ENCODE measurements at places on chromosomes 5 and 9.

DNA sequence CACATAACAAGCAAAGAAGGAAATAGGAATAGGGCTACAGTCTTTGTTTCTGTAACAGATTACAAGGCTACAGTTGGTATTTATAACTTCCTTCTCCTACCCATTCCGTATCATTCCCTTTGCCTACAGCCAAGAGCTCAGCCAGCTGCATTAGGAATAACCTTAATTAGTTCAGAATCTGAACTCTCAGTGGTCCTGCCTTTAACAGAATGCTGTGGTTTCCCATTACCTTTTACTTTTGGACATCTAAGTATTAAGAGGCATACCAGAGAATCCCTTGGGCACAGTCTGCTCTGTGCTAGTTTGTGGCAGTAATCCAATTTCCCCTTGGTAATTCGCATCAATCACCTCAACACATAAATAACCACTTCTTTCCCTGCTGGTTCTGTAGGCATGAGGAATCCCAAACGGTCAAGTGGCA lies 44.2 kb downstream of the PKD2L2 start:
- DNase-seq, result no peak

DNA sequence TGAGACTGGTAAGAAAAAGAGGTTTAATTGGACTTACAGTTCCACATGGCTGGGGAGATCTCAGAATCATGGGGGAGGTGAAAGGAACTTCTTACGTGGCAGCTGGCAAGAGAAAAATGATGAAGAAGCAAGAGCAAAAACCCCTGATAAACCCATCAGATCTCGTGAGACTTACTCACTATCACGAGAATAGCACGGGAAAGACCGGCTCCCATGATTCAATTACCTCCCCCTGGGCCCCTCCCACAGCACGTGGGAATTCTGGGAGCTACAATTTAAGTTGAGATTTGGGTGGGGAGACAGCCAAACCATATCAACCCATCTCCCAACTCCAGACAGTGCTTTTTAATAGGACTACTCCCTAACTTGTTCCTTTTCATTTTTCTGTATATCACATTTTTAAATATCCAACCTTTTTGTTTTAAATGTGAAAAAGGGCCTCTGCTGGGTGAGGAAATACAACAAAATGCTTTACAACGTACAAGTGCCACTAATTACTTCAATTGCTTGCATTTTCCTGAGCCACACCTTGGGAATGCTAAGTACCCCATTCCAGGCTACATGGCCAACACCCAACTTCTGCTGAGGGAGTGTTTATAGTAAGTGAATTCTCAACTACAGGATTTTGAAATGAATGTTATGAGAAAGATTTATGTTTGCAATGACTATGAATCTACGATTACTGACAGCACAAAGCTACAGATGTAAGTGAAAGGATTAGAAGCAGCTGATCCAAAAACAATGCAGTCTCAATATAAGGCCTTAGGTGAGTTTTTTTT lies 294.1 kb upstream of the CD180 start:
- no peak for DNase-seq

GRCh38 chr5:149240354-149240998 lies 31.2 kb upstream of the AFAP1L1 start:
- no peak for DNase-seq

DNA sequence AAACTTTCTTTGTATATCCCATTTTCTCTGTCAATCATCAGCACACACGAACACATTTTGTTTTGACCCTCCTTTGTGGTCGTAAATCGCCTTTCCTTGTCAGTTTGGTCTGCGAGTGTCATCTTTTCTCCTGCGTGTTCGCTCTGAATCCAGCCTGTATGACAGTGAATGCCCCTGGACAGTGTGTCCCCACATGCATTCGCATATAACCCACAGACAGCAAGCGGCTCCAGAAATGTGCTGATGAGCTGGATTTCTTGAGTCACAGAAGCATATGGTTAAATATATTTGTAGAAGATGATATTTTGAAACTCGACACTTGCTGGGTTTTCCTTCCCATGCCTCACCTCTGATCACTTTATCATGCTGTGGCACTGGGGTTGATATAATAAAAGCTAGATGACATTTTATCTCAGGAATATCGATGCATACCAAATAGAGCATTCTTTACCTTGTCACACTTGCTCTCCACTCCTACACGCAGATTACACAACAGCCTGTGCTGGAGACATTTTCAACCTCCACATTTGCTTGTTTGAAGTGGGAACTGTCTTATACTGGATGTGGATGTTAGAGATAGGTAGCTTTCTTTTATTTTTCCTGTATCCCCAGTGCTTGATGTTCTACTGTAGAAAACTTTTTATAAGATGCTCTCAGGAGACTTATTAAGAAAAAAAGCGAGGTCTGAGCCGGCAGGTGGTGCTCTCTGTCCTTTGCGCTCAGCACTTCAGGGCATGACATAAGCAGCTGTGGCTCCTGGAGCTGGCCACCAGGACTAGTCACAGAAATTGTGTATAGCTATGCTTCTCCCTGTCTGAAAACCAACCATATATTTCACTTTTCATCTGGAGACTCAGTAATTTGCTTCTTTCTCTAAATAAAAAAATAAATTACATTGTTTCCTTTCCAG lies 215.1 kb downstream of the SH3GL2 start:
- no peak for DNase-seq

GRCh38 chr5:31614151-31615020 lies 24.5 kb upstream of the PDZD2 start:
- DNase-seq, result no peak
